ENCODE measurements at places on chromosomes 12 and 14.

GRCh38 chr14:67358924-67359774 lies 455 bp downstream of the ATP6V1D start:
- DNase-seq = peak; percentile 40

DNA sequence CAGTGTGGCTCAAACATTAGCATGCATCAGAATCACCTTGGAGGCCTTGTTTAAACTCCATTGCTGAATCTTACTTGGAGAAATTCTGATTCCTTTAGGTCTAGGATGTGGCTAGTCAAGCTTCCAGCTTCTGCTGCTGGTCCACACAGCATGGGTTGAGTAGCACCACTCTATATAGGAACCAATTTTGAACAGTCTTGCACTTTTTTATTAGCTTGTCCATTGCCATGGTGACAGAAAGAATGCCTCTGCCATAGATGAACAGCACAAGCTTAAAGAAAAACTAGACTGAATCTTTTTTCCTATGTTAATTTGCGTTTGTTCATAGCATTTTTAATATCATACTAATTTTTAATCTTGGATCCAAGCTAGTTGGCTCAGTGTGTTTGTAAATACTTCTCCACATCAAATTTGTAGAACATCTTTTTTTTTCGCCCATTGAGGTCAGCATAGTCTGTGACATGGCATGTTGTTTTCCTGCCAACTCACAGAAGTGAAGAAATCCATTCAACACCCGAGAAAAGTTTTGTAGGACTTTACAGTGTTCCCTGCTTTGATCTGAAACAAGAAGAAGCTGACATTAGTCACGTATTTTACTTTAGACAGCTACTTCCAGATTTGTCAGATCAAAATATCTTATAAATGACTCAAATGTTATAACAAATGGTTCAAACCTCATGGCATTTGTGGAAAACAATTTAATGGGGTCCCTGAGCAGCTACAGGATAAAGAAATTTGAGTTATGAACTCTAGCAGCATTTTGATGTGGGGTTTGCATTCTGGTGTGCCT lies 438.8 kb downstream of the EGLN3 start:
- DNase-seq = no peak

GRCh38 chr12:128365651-128366231 lies 98.8 kb downstream of the TMEM132C start:
- DNase-seq = peak; percentile 2

GRCh38 chr14:47246367-47246766 lies 429.0 kb downstream of the MDGA2 start:
- no peak for DNase-seq

DNA sequence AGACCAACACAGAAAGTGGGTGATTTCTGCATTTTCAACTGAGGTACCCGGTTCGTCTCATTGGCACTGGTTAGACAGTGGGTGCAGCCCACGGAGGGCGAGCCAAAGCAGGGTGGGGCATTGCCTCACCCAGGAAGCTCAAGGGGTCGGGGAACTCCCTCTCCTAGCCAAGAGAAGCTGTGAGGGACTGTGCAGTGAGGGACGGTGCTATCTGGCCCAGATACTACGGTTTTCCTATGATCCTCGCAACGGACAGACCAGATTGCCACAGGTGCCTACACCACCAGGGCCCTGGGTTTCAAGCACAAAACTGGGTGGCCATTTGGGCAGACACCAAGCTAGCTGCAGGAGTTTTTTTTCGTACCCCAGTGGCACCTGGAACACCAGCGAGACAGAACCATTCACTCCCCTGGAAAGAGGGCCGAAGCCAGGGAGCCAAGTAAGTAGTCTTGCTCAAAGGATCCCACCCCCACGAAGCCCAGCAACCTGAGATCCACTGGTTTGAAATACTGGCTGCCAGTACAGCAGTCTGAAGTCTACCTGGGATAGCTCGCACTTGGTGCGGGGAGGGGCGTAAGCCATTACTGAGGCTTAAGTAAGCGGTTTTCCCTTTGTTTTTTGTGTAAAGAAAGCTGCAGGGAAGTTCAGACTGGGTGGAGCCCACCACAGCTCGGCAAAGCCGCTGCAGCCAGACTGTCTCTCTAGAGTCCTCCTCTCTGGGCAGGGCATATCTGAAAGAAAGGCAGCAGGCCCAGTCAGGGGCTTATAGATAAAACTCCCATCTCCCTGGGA lies 25.5 kb upstream of the NAA30 start:
- DNase-seq = no peak

DNA sequence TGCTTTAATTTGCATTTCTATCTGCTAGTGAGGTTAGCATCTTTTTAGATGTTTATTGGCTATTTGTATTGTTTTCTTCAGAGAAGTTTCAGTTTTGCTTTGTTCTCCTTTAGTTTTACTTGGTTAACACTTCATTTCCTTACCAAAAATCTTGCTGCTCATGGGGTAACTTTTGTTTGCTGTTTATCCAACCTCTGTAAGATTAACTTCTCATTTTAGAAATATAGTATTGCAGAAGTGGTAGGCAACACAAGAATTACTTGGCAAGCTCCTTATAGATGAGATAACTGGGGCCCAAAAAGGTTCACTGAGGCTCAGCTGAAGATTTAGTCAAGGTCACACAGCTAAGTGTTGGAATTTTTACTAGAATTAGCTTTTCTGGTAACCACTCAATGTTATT lies 40.5 kb downstream of the ALKBH1 start:
- DNase-seq = no peak

DNA sequence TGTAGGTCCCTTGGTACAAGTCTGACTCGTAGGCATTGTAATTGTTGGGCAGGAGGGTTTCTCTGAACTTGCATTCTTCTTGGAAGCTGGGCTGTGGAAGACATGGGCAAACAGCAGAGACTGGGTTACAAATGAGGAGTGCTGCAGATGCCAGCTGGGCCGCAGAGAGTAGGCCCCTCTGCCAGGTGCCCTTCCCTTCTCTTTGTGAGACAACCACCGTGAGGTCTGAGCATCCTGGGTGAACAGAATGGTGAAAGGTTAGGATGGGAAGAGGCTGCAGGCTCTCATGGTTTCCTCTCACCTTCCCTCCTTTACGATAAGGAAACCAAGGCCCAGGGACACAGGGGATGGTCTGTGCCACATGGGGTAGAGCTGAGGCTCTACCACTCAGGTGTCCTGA lies 11.3 kb downstream of the FGF6 start:
- no peak for DNase-seq

Measured in cardiac muscle cell (in vitro differentiated cells and primary cell).